ENCODE measurements at places on chromosomes 16 and 17.

DNA sequence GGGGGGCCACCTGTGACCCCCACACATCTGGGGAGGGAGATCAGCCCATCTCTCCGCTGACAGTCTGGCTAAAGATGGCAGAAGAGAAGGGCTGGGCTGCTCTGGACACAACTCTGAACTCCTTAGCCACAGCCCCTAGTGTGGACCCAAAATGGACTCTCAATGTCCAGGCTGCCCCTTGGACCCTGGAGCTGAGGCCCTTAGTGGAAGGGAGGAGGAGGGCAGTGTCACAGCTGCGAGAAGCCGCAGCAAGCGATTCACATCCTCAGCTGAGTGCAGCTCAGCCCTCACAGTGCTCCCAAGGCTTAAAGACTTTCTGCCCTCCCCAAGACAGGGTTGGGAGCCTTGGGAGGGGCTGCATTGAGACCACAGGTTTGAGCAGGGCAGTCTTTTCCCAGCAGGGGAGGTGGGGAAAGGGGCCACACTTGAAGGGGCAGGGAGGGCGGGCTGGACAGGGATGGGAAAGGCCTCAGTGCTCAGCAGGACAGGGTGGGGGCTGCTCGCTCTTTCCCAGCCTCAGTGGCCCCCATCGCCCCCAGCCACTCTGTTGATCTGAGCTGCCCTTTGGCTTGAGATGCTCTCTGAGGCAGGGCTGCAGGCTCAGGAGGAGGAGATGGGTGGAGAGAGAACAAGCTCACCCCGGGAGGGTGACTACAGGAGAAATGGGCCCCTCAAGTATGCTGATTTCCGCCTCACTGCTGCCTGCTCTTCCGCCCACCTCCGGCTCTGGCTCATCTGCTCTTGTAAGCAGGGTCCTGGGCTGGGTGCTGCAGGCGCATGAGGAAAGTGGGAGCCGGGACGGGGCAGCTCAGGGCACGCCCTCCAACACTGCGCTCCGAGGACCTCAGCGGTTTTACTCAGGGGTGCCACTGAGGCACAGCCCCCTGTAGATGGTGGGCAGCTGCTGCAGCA, 50.9 kb upstream of the MTSS2 start:
- no peak for DNase-seq

DNA sequence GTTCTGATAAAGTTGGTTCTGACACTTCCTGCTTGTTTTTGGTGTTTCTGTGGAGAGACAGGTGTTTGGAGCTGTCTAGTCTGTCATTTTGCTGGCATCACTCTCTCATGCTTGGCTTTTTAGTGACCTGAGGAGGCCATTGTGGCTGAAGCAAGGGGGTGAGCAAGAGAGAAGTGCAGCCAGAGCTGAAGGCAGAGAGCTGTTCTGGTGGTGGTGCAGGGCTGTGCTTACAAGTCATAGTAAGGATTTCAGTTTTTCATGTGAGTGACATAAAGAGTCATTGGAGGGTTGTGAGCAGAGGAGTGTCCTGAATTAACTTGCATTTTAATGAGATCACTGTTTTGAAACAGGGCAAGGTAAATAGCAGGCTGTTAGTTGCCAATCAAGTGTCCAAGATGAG, 97.5 kb downstream of the CHD9 start:
- DNase-seq, result no peak

DNA sequence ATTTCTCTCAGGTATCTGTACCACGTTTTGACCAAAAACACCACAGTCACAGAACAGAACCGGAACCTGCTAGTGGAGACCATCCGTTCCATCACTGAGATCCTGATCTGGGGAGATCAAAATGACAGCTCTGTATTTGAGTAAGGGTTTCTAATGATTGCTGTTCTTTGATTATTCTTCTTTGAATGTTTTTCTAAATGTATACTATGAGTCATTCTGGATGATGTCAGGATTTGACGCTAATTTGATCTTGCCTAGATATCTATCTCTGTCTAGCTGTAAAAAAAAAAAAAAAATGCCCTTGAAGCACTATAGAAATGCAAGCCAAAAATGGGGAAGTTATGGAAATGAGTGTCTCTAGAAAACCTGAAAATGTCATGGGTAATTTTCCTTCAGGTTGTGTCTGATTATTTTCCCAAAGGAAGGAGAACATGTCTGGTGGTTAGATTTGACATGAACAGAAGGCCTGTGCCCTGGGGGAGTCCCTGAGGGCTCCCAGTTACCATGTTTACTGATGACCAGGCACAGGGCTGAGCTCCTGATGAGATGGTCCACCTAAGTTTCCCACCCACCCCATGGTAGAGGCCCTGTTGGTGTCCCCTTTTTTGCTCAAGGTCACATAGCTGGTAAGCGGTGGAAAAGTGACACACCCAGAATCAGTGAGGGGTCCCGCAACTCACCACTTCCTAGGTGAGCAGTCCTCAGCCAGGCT, 13.6 kb downstream of the CLEC16A start:
- no peak for DNase-seq

- DNase-seq, result peak; percentile 17
These were observed 10.0 kb downstream of the GPR179 start for GRCh38 chr17:38333635-38334295.
